ENCODE measurements at places on chromosomes 1 and 21.

DNA sequence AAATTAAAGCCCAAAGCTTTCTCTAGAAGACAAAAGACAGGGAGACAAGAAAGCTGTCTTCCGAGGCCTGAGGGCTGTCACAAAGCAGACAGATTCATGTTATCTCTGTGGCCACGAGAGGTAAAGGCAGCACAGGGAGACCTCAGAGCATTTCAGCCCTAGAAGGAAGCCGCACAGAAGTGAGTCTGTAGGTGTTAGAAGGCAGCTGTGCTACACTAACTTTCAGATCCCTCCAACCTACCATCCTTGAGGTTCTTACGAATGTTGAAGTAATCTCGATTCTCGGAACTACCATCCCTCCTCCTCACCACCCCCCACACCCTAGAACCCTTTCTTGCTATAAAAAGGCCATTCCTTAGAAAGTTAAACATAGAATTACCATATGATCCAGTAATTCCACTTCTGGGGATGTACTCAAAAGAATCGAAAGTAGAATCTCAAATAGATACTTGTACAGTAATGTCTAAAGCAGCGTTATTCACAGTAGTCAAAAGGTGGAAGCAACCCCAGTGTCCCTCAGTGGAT lies 21.5 kb upstream of the LYST start:
- no peak for DNase-seq

DNA sequence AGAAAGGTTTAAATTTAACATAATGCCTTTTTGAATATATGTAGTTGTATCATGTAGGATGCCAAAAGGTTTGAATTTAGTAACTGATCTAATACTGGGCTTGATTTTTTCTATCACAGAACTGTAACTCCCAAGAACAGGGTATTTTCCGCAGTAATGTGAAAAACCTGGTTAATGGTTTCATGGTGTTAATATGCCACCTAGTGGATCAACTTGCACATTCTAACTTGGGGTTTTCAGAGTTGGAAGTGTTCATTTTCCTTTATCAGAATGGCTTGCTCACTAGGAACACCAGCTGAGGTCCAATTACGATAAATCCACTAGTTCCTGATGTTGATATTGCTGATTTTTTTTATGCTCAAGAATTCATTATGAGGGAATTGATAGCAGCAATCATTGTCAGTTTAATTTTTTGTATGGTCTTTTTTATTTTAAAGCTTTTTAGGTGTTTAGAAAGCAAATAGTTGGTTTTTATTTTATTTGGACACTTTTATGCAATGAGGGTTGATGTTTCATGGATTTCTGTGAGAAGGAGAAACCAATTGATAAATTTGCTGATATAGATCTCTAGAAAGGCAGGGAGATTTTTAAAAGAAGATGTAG lies 157.2 kb downstream of the PLA2G4A start:
- peak; percentile 14 for DNase-seq

DNA sequence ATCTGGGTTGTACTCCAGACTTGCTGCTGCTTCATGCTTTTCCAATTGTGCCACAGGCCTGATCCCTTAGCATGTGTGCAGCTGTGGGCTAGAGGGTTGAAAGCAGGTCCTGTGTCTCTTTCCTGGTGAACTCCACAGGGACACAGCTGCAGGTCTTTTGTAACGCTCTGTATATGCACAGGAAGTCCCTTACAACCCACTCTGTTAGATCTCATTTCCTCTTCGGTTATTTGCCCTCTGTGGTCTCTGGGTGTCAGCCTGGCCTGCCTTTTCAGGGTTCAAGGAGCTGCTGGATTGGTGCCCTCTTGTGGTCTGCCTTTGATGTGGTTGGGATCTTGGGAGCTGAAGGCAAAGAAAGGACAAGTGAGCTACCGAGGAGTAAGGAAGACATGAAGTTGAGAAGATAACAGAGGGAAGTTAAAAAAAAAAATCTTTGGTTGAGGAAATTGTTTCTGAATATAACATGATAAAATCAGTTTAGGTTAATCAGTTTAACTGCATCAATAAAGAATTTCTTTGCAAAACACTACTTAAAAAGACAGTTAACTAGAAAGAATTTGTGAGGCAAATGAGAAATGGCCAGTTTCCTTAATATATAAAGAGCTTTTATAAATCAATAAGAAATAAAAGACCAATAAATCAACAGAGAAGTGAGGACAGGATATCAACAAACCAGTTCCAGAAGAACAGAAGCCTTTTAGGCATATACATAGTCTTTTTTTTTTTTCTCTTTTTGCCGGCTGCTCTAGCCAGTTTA lies 44.1 kb downstream of the UCK2 start:
- no peak for DNase-seq

DNA sequence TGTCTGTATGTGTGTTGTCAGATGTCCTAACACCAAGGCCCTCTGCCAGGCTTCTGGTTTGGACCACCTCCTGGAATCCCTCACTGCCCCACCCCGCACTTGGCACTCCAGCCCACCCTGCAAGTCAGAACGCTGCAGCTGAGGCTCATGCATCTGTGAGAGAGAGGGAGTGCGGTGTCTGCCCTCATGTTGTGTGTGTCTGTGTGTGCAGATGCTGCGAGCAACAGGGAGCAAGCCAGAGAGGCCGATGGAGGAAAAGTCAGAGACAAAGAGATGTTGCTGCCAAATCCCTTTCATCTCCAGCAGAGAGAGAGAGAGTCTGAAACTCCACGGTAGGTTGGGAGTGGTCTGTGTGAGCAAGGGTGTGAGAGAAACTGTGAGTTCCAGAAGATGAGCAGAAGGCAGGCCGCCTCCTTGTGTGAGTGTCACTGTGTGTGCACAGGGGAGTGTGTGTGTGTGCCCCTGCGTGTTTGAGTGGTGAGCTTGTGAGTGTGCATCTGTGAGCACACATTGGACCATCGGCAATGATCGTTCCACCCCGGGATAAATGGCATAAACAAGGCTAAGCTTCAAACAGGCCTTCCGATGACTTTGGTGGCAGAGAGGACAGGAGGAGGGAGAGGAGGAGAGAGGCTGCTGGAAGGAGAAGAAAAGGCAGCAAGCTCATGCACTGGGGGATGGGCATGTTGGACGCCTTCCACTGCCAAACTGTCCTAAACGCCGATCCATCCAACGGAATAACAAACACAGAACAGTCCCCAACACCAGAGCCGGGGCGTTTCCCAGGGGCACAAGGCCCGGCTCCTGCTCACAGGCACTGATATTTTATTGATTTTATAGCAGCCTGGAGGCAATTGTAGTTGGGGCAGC lies 99.2 kb upstream of the GRIK3 start:
- no peak for DNase-seq

DNA sequence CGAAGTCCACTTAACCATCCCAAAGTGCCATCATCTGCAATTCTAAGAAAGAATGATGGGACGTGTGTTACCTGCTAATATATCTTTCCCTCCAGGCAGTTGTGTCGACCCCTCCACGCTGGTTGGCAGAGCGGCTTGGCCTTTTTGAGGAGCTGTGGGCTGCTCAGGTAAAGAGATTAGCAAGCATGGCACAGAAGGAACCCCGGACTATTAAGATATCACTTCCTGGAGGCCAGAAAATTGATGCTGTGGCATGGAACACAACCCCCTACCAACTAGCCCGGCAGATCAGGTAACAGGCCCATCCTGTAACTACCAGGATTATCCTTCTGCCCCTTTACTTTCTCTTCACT lies 520 bp downstream of the TARS2 start:
- no peak for DNase-seq

GRCh38 chr1:35810096-35810881 lies 2.5 kb downstream of the AGO4 start:
- DNase-seq, result no peak

DNA sequence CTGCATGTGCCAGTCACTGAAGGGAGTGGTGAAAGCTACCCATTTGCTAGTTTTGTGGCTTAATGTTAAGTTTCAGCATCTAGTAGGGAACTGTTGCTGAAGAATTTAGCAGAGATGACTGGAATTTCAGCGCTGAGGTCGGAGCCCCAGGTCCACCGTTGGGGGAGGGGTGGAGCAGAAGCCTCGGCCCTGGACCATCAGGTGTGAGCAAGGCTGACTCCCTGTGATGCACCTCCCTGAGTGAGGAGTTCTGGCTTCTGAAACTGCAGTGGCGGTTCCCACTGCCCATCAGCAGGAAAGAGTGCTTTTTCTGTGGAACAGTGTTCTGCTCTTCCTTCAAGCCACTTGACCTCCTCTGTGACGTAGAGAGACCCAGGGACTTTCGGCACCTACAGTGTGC lies 1.3 kb downstream of the NOS1AP start:
- DNase-seq, result no peak

- DNase-seq, result no peak
These were observed 380.6 kb downstream of the SIPA1L2 start for GRCh38 chr1:232249339-232249738.

DNA sequence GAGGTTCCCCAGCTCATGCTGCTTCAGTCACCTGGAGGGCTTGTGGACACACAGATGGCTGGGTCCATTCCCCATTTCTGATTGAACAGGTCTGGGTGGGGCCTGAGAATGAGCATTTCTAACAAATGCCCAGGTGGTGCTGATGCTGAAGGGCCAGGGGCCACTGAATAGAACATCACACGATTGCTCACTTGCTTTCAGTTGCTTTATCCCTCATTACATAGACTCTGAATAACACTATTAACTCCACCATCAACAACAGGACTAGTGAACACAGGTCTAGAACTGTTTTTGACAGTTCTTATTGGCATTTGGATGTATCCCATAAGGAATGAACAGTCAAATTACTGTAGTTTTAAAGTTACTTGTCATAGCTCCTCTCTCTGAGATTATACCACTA lies 12.1 kb downstream of the TRAPPC10 start:
- no peak for DNase-seq

- DNase-seq, result no peak
These were observed 47.0 kb upstream of the SLC2A1 start for GRCh38 chr1:43005460-43006361.

GRCh38 chr1:210607361-210607760 lies 278.7 kb downstream of the HHAT start:
- DNase-seq, result no peak

DNA sequence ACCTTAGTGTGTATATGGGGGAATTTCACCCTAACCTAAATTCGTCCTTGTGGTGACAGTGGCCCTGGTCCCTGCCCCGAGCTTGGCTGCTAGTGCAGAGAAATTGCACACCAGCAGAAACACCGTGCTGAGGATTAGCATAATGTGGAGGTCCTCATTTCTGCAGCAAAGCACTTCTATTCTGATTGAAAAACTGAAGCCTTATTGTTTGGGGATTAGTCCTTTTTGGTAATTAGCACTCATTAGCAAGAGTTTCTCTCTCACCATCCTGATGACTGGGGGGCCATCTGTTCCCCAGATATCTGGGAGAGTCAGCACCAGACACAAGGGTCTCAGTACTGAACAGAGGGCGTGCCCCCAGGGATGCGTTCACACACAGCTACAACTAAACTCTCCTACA lies 55.2 kb downstream of the AJAP1 start:
- DNase-seq, result no peak

DNA sequence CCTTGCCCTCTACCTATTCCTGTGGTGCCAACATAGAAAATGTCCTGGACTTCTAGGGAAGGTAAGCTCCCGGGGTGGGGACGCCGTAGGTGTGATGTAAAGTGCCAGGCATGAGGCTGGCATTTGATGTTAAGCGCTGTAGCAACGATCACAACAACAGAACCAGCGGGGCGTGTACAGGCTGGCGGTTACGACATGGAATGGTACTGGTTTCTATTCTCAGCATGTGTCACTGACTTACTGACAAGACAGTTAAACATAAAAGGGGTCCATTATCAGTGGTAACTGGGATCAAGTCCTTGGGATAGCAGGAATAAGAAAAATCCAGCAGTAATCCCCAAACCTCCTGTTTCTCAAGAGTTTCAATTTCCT lies 58.9 kb downstream of the TGFBR3 start:
- DNase-seq, result no peak

- DNase-seq, result no peak
These were observed 8.9 kb downstream of the MFAP2 start for GRCh38 chr1:16971341-16972188.

GRCh38 chr1:116486424-116486823 lies 84.4 kb downstream of the CD58 start:
- no peak for DNase-seq

GRCh38 chr1:165516469-165516868 lies 27.3 kb upstream of the LRRC52 start:
- no peak for DNase-seq

GRCh38 chr1:161720422-161720821 lies 922 bp upstream of the FCRLB start:
- no peak for DNase-seq

GRCh38 chr1:12339811-12340543 lies 110.1 kb downstream of the VPS13D start:
- DNase-seq, result peak; percentile 46

GRCh38 chr1:116382321-116382720 lies 9.3 kb downstream of the ATP1A1 start:
- no peak for DNase-seq

GRCh38 chr1:172588296-172589291 lies 55.6 kb downstream of the SUCO start:
- DNase-seq, result no peak

All from NCI-H187 treated with DMSO at 0.1 percent for 48 hours (cell line).